Left ventricle myocardium superior (tissue), 1 donor: ENCODE measurements at places on chromosomes 11 and 22.

DNA sequence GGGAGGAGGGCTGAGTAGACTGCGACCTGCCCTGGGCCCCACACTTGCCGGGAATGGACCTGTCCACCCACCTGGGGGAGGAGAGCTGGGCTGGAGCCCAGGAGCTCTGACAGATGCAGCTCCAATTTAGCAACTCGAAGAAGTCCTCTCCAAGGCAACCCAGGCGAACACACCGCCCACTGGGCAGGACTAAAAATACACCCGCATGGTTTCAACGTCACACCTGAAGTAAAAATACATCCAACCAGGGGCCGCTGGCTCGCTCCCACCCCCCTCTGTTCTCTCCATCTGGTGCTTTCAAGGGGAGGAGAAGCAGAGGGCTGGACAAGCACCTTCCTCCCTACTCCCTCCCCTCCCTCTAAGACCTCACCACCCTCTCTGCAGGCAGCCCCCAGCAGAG, 119.9 kb downstream of the FEZ1 start:
- DNase-seq = peak; percentile 87

- DNase-seq = no peak
Observed at GRCh38 chr11:81574301-81574700, 1159.4 kb downstream of the FAM181B start.

DNA sequence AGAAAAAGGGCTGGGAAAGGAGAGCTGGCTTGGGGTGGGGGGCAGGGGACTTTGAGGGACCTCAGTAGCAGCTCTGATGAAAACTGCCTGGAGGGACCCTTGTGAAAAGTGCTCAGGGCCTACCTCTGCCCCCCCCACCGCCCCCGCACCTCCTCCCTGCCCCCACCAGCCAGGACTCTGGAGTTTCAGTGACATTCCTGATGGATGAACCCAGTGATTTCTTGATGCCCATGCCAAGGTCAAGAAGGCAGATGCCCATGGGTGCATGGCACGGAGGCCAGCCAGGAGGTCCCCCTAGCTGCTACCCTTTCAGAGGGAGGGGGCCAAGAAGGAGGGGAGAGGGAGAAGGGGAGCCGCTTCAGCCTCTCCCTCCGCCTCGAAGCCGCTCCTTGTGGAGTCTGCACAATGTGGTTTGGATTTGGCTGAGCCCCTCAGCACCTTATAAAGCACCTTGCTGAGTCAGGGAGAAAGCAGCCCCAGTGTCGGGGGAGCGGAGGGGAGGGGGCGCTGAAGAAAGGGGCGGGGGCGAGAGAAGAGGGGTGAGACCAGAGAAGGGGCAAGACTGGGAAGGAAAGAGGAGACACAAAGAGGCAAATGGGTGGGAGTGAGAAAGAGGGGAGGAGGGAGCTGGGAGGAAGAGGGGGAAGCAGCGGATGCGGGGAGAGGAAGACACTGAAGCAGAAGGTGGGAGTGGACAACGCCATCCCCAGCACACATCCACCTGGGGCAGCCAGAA, 2.1 kb upstream of the CLCF1 start:
- DNase-seq = no peak

GRCh38 chr11:58796333-58796732, 48.2 kb downstream of the GLYATL2 start:
- no peak for DNase-seq

GRCh38 chr11:78504181-78504580, 70.5 kb downstream of the NARS2 start:
- no peak for DNase-seq

GRCh38 chr11:9136741-9137140, 45.3 kb upstream of the SCUBE2 start:
- DNase-seq = no peak

GRCh38 chr11:122977470-122978298, 4.0 kb downstream of the BSX start:
- DNase-seq = no peak

DNA sequence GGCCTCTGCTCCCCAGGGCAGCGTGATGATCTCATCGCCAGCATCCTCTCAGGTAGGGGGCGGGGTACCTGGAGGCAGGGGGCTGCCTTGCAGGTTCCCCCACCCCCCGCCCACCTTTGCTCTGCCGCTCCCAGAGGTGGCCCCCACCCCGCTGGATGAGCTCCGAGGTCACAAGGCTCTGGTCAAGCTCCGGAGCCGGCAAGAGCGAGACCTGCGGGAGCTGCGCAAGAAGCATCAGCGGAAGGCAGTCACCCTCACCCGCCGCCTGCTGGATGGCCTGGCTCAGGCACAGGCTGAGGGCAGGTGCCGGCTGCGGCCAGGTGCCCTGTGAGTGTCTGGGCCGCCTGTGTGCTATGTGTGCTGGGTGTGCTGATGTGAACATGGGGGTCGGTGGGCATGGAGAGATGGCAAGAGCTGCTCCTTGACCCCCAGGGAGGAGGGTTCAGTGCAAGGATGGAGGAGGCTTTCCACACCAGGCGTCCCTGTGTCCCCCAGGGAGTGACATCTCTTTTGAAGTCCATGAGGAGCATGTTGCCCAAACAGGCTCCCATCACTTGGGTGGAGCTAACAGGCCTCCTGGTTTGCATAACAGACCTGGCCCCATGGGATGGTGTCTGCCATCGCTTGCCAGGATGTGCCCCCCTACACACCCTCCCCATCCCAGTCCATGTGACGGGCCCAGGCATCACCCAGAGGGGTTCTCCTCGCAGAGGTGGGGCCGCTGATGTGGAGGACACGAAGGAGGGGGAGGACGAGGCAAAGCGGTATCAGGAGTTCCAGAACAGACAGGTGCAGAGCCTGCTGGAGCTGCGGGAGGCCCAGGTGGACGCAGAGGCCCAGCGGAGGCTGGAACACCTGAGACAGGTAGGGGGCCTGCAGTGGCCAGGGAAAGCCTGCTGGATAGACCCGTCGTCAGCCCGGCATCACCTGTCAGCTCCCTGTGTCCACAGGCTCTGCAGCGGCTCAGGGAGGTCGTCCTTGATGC, 14.1 kb downstream of the PLCB3 start:
- DNase-seq = no peak

DNA sequence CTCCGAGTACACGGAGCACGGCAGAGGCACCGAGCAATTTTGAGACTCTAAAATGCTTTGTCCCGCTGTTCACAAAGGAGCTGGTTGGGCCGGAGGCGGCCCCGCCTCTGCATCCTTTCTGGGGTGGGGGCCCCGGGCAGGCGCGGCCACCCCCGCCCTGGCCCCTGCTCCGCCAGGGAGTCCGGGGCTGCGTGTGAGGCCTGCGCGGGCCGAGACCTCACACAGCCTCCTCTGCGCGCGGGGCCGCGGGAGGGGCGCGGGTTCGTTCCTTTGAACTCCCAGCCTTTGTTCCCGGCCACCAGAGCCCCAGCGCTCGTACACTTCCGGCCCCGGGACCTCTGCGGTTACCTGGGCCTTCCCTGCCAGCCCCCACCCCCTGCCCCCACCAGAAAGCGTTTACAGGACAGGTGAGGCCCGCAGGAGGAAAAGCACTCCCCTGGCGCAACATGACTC, 1.6 kb downstream of the FGF19 start:
- DNase-seq = no peak

DNA sequence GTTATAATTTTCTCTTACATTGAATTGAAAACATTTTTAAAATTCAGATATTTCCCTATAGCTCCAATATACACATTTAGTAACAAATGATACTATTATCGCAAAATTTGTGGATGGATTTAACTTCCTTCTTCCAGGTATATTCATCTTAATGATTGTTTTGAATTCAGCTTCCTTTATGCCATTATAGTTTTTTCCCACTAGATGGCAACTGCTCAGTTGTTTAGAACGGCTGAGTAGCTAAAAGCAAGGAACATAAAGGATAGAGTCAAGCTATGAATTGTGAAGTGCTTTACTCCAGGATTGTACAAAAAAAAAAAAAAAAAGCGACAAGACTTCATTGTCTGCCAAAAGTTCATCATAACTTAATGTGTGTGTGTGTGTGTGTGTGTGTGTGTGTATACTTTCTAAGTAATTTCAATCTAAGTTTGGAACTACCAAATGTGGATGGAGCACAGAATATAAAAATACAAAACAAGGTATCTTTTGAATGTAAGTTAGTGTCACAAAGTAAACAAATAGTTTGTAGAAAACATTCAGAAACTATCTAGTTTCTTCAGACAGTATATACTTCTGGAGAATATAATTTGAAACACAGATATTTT, 846.4 kb downstream of the DLG2 start:
- no peak for DNase-seq

GRCh38 chr22:23751441-23751996, 607 bp upstream of the ZNF70 start:
- DNase-seq = no peak

DNA sequence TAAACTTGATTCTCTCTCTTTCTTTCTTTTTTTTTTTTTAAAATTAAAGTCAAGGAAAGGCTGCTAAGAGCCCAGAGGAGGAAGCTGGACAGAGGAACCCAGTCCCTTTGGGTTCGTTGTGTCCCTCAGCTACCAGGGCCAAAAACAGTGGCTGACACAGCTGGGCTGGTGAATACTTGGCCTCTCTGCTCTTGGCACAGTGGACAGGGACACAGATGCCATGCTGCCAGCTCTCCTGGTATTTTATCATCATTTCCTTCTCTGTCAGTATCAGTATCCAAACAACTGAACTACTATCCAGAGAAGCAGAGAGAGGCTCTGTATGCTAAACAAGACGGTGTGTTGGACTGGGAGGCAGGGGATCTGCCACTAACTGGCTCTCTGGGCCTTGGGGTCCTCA, 123.7 kb upstream of the CCDC90B start:
- peak; percentile 41 for DNase-seq

DNA sequence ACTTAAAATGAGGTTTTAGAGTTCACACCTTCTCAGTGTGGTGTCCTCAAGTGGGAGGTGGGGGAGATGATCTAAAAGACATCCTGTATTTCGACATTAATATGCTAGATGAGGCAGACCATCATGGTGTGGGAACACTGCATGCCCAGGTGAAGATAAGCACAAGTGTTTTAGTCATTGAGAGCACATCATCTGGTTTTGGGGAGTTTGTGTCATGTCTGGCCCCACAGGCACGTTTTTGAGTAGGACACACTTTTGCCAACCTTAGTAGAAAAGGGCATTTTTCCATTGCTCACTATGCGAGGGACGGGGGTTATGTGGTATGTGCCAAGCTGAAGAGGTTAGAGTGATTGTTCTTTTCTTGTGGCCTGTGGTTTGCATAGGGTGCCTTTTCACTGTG, 189.3 kb downstream of the DBX1 start:
- no peak for DNase-seq

- no peak for DNase-seq
Observed at GRCh38 chr11:61054927-61055562, 47.2 kb upstream of the CD5 start.

GRCh38 chr11:71075871-71076420, 176.4 kb downstream of the SHANK2 start:
- no peak for DNase-seq

DNA sequence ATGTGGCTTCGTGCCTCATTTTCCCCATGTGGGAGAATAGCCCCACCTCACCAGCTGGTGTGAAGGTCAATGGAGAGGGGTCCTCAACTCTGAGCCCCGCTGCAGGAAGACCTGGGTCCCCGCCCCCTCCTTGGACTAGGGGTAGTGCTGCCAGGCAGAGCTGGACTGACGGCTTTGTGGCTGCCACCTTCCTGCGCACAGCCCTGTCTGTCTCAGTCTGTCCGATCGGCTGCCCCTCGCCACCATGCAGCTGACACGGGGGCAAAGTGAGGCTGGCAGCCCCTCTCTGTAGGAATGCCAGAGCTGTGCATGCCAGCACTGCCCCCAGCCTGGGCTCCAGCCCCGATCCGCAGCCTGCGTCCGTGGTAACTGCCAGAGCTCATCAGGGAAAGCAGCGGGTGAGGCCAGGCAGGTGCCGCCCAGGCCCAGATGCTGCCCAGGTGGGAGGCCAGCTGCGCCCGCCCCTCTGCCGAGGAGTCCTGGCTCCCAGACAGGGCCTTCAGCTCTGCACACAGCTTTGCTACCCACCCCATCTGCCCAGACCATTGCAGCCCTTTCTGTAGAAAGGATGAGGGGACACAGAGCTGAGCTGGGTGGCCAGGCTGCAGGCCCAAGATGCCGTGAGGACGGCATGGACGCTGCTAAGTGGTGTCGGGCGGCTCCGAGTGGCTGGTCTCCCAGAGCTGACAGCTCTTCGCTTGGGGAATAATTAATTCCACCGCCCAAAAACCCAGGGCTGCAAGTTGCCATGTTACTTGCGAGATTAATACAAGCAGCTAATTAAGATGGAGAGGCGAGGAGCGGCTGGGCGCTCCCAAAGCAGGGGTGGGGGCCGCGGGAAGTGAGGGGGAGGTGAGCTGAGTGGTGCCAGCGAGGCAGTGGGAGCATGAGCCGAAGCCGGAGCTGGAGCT, 19.5 kb upstream of the FLRT1 start:
- DNase-seq = no peak

- DNase-seq = no peak
Observed at GRCh38 chr22:23457380-23457985, 122.6 kb downstream of the IGLL1 start.

GRCh38 chr11:2272228-2272945, 2.0 kb upstream of the ASCL2 start:
- no peak for DNase-seq

- no peak for DNase-seq
Observed at GRCh38 chr11:113417428-113417827, 29.8 kb downstream of the ANKK1 start.

GRCh38 chr22:18984564-18984963, 48.5 kb upstream of the PRODH start:
- no peak for DNase-seq

GRCh38 chr11:134275534-134276395, at the start of gene GLB1L3:
Gene GLB1L3, plus strand, starts transcription at chr11:134276379. Its CDS starts 362 bp downstream, at chr11:134276741.
- DNase-seq = peak; percentile 47

DNA sequence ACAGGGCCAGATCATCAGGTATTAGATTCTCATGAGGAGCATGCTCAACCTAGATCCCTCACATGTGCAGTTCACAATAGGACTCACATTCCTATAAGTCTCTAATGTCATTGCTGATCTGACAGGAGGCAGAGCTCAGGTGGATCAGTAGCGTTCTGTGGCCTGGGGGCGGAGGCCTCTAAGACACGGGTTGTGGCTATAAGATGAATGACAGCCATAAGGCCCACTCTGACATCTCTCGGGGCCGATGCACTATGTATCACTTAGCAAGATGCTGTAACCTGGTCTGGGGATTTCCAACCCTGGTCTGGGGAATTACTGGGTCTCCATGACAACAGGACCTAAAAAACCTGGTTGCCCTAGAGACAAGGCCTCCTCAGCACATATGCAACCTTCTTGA, 932.7 kb downstream of the TBC1D22A start:
- DNase-seq = no peak

GRCh38 chr11:68358416-68358815, 46.0 kb downstream of the LRP5 start:
- no peak for DNase-seq
